ENCODE measurements at places on chromosomes 3 and 15.

DNA sequence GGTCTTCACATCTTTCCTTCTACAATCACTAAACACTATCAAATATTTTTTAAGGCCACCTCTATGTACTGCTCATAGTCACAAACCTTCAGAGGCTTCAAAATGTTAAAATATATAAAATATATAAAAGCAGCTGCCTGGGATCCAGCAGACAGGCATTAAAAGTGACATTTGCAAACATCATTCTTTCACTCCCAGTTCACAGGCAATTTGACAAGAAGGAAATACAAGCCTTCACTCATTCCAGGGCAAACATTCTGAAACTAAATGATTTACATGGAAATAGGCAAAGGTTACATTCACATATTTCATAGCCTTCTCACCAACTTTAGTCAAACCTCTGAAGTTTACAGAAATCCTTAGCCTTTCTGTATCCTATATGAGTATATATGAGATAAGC lies 266.3 kb downstream of the TBL1XR1 start:
- no peak for DNase-seq

DNA sequence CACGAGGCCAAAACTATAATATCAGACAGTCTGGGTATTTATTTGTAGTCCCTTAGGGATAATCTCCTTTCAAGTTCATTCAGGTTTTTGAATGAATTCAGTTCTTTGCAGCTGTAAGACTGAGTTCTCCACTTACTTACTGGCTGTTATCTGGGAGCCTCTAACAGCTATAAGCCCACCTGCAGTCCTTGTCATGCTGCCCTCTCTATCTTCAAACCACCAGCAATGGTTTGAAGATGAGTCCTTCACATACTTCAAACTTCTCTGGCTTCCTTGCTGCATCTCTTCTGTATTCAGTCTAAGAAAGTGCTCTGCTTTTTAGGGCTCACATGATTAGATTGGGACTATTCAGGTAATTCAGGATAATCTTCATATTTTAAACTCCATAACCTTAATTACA lies 154.5 kb upstream of the STT3B start:
- DNase-seq = no peak

DNA sequence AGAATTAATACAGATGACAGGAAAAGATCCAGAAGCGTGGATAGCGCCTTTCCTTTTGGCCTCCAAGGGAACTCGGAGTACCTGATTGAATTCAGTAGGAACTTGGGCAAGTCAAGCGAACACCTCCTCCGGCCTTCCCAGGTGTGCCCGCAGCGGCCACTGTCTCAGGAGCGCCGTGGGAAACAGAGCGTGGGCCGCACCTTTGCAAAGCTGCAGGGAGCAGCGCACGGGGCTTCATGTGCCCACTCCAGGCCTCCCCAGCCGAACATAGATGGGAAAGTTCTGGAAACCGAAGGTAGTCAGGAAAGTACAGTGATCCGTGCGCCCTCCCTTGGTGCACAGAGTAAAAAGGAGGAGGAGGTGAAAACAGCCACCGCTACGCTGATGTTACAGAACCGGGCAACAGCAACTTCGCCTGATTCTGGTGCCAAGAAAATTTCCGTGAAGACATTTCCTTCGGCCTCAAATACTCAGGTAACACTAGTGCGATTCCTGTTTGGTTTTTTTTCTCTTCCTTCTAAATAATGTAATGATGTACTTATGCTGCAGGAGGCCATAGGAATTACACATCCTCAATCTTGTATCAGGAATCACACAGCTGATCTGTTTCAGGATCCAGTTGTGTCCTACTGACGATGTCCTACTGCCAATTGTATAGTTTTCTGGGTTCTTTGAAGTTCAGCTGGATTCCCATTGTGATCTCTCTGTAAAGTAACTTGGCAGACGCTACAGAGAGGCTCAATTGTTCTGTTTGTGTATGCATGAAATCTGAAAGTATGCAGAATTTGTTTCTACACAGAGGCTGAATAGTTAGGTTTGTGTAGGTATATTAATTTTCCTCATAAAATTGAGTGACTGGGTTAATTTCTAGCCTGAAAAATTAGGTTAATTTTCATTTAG lies 63.1 kb downstream of the CGNL1 start:
- no peak for DNase-seq

- DNase-seq = no peak
Measured at GRCh38 chr15:92788196-92788595, 111.9 kb upstream of the CHD2 start.

- DNase-seq = no peak
Measured at GRCh38 chr3:48664313-48664644, 1.6 kb upstream of the CELSR3 start.

- DNase-seq = no peak
Measured at GRCh38 chr3:43856351-43856750, 165.6 kb downstream of the ABHD5 start.

- no peak for DNase-seq
Measured at GRCh38 chr15:85737061-85737460, 57.7 kb downstream of the KLHL25 start.

GRCh38 chr3:164416491-164417222 lies 661.6 kb downstream of the SI start:
- DNase-seq = no peak

Measured in cerebellar cortex (tissue), 1 donor.